ENCODE measurements at places on chromosomes 5 and 9. TPM values are rescaled to one million over a fixed set of nuclear protein-coding genes. Genes with fewer than 3 reads are reported as not detected.

The DOCK8 gene
- 0.69 TPM for total RNA-seq

The FOXD4L6 gene
- 0.07 TPM for total RNA-seq

The TMEM232 gene
- 0.84 TPM for total RNA-seq

The SHOC1 gene
- total RNA-seq: not detected

The CDH9 gene
- not detected for total RNA-seq

The RLN2 gene
- total RNA-seq: not detected

The ETF1 gene
- total RNA-seq: 153 TPM

The IL9 gene
- total RNA-seq: not detected

The CRHBP gene
- total RNA-seq: not detected

The PDCD1LG2 gene
- total RNA-seq: 9.8 TPM

Measured in NCI-H460 (cell line).